ENCODE measurements at places on chromosomes 5 and 9. TPM values are rescaled to one million over a fixed set of nuclear protein-coding genes. Genes with fewer than 3 reads are reported as not detected.

The SLC34A1 gene
- total RNA-seq, result 0.11 TPM

GRCh38 chr5:78591972-78592700 is 56.4 kb downstream of the LHFPL2 start:
- no peak for DNase-seq

The IFNA16 gene
- not detected for total RNA-seq

DNA sequence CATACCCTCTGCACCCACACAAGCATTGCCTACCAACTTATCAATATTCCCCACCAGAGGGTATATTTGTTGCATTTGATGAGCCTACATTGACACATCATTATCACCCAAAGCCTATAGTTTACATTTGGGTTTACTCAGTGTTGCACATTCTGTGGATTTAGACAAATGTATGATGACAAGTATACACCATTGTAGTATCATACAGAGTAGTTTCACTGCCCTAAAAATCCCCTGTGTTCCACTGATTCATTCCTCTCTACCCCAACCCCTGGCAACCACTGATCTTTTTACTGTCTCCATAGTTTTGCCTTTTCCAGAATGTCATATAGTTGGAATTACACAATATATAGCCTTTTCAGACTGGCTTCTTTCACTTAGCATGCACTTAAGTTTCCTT is 85.7 kb upstream of the CPLX2 start:
- DNase-seq, result no peak

DNA sequence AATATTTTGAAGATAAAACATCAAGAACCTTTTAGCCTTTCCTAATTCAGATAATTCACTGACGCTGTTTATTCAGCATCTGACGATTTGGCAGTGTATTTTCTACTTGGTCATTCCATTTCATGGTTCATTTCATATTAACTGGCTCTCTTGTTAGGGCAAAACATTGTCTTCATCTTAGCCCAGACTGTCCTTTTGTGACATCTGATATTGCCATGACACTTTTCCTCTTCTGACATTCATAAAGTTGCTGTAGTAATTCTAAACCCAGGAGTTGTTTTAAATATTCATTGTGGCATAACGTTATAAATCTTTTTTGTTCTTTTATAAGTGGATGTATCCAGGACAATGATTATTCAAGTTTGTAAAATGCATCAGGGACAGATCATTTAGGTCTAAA is 1.8 kb downstream of the SCAMP1 start:
- no peak for DNase-seq

DNA sequence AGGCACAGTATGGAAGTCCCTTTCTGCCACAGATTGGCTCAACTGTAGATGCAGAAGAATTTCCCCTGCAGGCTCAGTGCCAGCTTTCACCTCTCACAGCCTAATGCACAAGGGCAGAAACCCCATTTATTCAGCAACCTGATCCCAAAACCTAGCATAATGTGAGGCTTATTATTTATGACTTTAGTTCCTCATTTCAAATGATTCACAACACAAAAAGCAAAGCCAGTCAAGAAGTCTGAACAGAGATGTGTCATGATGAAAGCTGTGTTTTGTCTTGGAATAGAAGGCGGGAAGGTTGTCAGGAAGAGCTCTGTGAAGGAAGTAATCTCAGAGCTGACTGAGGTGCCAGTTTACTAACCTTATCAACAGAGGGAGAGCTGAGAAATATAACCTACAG is 369.7 kb downstream of the LRRC70 start:
- DNase-seq, result no peak

- no peak for DNase-seq
Measured at GRCh38 chr5:74581988-74582365, 58.6 kb downstream of the ENC1 start.

DNA sequence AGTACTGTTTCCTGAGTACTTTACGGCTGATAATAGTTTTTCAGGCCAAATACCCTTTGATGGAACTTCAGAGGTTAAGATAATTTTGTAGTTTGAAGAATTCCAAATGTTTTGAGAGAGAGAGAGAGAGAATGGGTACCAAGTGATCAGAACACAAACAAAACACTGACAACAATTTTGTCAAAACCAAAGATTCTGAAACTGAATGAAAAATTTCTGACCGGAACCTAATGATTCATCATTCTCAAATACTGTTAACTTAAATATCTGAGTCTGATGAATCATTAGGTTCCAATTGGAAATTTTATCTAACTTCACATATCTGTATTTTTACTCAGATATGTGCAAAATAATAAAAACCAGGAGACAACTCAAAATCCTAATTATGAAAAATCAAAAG is 4.0 kb downstream of the LMBRD2 start:
- no peak for DNase-seq

- no peak for DNase-seq
Measured at GRCh38 chr5:95177456-95177855, 107.4 kb downstream of the MCTP1 start.

DNA sequence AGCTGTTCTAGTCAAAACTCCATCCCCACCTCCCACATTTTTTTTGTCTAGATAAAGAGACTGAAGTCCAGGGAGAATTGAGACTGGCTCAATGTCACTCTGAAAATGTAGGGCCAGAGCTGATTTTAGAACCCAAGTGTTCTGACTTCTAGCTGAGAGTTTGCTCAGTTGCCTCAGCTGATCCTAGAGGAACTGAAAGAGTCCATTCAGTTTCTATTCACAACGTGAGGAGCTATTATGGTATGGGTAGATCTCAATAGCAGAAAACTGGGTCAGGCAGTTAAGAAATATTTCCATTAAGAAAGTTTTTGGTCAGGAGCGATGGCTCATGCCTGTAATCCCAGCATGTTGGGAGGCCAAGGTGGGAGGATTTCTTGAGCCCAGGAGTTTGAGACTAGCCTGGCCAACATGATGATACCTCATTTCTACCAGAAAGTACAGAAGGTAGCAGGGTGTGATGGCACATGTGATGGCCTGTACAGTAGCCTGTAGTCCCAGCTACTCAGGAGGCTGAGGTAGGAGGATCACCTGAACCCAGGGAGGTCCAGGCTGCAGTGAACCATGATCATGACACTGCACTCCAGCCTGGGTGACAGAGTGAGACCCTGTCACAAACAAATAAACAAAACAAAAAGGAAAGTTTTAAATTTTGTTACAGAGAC is 61.7 kb downstream of the GLRA1 start:
- no peak for DNase-seq

- no peak for DNase-seq
Measured at GRCh38 chr9:72271613-72272478, 93.2 kb downstream of the ZFAND5 start.

DNA sequence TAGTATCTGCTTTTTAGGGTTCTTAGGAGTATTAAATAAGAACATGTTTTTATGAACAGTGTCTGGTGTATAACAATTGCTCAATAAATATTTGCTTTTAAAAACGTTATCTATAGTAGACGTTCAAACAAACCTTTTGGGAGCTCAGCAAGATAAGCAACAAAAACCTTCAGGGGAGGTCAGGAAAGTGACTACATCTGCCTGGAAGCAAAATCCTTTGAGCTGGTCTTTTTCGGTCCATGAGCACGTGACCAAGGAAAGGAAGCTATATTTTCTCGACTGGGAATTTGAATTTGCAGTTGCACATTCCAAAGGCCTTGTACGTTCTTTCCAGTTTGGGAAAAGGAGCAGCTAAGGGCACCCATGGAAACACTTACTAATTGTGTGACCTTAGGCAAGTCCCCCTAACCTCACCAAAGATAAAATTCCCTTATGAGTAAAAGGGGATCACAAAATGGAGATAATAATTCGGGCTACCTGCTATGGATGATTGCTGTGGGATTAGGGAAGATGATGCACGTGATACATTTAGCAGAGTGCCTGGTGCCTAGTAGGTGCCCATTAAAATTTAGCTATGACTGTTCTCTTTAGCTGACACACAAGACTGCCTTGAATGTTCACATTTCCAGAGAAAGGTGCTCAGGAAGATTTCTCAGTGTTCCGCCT is 45.4 kb downstream of the PTTG1 start:
- no peak for DNase-seq

- no peak for DNase-seq
Measured at GRCh38 chr5:108257996-108258395, 123.9 kb downstream of the FBXL17 start.

DNA sequence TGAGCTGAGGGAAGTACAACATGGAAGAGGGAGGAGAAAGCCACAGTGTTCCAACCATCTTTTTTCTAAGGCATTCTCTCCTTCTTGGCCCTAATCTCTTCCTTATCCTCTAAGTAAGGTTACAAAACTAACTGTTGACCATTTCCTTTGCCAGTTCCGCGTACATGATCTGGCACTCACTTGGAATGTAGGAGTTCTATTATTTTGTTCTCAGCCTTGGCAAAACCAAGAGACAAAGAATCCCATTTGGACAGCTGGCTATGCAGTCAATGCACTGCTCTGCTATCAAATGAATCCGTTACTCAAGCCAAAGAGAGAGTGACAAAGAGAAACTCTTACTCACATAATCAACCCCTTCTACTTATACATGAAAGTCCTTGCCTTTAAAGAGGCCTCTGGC is 410.3 kb downstream of the DTWD2 start:
- DNase-seq, result no peak

The PCDHGA10 gene
- 0.35 TPM for total RNA-seq

The HRH2 gene
- 4.2 TPM for total RNA-seq

The PHYHD1 gene
- 1.7 TPM for total RNA-seq

DNA sequence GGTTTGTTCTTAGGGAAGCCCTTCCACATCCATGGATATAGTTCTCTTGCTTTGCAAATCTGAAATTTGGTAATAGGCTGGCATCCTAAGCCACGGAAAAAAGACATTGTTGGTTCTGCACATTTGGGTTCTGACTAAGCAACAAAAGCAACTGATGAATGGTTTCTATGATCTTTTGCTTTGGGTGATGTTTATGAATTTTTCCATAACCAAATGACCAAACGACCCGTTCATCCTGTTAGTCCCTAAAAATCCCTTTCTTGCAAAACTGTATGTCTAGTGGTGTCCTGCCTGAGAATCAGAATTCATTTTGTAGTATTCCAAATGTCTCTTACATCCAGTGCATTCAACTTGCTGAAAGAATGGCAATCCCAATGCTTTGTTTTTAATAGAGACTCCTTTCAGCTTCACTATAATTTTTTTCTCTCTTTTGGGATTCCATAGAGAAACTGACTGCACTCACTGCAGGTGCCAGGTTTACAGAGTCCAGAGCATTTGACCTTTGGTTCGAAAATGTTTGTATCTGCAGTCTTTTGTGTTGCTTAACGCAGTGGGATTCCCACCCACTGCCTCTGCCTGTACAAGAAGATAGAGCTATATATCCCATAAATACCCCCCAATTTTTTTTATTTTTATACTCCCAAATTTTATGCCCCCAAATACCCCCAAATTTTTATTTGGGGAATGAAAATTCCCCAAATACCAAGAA is 4.7 kb downstream of the SPTAN1 start:
- no peak for DNase-seq

DNA sequence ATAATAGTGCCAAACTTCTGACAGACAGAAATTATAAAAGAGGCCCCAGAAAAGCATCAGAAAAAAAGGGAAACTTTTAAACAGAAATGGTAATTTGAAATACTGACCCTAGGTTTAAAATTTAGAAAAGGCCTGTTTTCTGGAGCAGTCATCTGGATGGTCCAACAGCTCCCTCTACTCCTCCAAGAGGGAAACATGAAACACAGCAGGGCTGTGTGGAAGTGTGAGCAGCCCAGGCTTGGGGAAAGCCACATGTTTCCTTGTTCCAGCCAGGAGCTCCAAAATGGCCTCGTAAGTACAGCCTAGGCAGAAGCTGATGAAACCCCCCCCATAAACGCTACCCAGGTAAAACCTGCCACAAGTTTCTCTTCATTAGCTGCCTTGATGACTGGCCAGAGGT is 499.3 kb upstream of the ADAMTS16 start:
- no peak for DNase-seq

DNA sequence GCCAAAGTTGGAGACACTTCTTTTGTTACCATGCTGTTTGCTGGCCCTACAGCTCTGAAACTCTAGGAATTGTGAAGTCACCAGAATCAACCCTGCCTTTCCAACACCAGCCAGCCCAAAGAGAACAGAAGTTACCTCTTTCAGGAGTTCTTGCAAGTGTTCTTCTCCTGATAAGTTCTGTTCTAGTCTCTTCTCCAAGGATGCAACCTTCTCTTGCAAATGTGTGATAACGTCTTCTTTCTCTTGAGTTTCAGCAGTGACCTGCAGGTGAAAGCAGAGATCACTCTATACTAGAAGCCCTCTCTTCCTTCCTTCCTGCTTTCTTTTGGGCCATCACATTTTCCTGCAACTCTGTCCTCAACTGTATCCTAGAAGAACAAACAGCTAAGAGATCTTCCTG is 29.1 kb downstream of the GOLGA1 start:
- DNase-seq, result no peak

GRCh38 chr5:37661951-37662350 is 177.9 kb downstream of the GDNF start:
- DNase-seq, result no peak

The EQTN gene
- total RNA-seq, result not detected

- no peak for DNase-seq
Measured at GRCh38 chr5:142293486-142293885, 31.3 kb downstream of the SPRY4 start.

- DNase-seq, result no peak
Measured at GRCh38 chr5:124087752-124088151, 575.8 kb downstream of the CSNK1G3 start.

- DNase-seq, result no peak
Measured at GRCh38 chr5:142634216-142635011, 51.5 kb downstream of the FGF1 start.

- no peak for DNase-seq
Measured at GRCh38 chr5:165039748-165040147, 1534.3 kb downstream of the MAT2B start.

DNA sequence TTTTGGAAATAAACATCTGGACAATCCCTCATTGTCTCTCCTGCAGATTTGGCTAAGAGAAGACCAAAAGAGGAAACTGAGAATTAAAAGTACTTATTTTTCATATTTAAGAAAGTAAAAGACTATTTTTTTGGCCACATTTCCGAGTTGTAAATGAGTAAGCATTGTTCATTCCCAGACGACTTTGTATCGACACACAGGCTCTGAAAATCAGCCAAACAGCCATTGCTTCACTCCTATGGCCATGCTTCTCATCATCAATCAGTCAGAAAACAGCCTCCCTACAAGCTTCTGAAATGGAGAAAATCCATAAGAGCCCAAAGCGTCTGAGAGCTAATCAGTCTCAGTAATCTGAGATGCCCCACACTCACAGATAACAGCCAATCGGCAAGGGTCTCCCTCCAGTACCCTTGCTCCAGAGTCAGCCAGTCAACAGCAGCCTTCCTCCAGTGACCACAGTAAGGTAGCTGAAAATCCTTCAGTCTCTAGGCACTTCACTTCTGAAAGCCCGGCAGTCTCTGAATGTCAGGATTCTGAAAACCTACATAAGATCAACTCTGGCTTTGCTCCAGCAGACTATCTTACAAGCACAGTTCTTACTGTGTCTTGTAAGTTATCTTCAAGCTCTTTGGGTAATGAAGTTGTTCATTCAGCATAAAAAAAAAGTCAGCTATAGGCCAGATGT is 30.9 kb downstream of the CDO1 start:
- DNase-seq, result no peak

The REEP2 gene
- total RNA-seq, result not detected

DNA sequence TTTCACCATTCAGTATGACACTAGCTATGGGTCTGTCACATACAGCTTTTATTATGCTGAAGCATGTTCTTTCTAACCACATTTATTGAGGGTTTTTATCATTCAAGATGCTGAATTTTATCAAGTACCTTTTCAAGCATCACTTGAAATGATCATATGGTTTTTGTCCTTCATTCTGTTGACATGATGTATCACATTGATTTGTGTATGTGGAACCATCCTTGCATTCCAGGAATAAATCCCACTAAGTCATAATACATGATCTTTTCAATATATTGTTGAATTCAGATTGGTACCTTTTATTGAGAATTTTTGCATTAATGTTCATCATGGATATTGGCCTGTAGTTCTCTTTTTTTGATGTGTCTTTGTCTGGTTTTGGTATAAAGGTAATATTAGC is 317.4 kb downstream of the NNT start:
- DNase-seq, result no peak
